Cardiac ventricle fibroblast (primary cell): ENCODE measurements at places on chromosomes 7 and 10. TPM values are rescaled to one million over a fixed set of nuclear protein-coding genes. Genes with fewer than 3 reads are reported as not detected.

The TMEM168 gene
- 14.3 and 20.7 TPM in 2 replicates for total RNA-seq

The TRA2A gene
- 15.0 and 17.7 TPM in 2 replicates for total RNA-seq

The CHPF2 gene
- 81.6 and 93.4 TPM in 2 replicates for total RNA-seq

The POM121 gene
- total RNA-seq, result 12.2 and 14.1 TPM in 2 replicates

The LIPM gene
- total RNA-seq, result not detected in 2 replicates

The HEPACAM2 gene
- total RNA-seq, result not detected in 2 replicates

The MMP21 gene
- 0.15 TPM in 1 of 2 replicates, not detected in the other for total RNA-seq

The MINPP1 gene
- total RNA-seq, result 21.0 and 25.8 TPM in 2 replicates

The C10orf53 gene
- total RNA-seq, result not detected in 2 replicates

The FRMD4A gene
- 21.7 and 22.0 TPM in 2 replicates for total RNA-seq

The GPR22 gene
- total RNA-seq, result not detected in 2 replicates

The CAMK2B gene
- 0.44 and 0.68 TPM in 2 replicates for total RNA-seq

The OR2F2 gene
- total RNA-seq, result not detected in 2 replicates

The HMX2 gene
- not detected in 2 replicates for total RNA-seq

The ANKRD61 gene
- not detected in 2 replicates for total RNA-seq

The NPC1L1 gene
- total RNA-seq, result not detected in 2 replicates

The IKZF1 gene
- total RNA-seq, result not detected in 2 replicates

The MRPL32 gene
- total RNA-seq, result 54.7 and 61.9 TPM in 2 replicates

The C10orf143 gene
- 1.1 and 3.2 TPM in 2 replicates for total RNA-seq

The TDRD1 gene
- total RNA-seq, result 1.2 and 1.7 TPM in 2 replicates

The PAPOLB gene
- 0.24 TPM in 1 of 2 replicates, not detected in the other for total RNA-seq

The CCDC71L gene
- 33.5 and 46.6 TPM in 2 replicates for total RNA-seq

The KAZALD1 gene
- total RNA-seq, result 23.5 and 25.0 TPM in 2 replicates

The C7orf57 gene
- total RNA-seq, result not detected in 2 replicates

The ZNF736 gene
- total RNA-seq, result 4.6 and 4.8 TPM in 2 replicates

The INHBA gene
- 1.5 and 1.9 TPM in 2 replicates for total RNA-seq

The H2BK1 gene
- total RNA-seq, result not detected in 2 replicates

The LRRD1 gene
- not detected in 2 replicates for total RNA-seq

The HOXA11 gene
- not detected in 2 replicates for total RNA-seq

The ZNF365 gene
- 0.05 and 0.25 TPM in 2 replicates for total RNA-seq

The SLC13A4 gene
- not detected in 2 replicates for total RNA-seq

The PRRT4 gene
- total RNA-seq, result 0.54 and 0.56 TPM in 2 replicates

The TMEM236 gene
- total RNA-seq, result 0.06 and 0.15 TPM in 2 replicates

The AS3MT gene
- total RNA-seq, result 0.59 TPM in 1 of 2 replicates, not detected in the other

The CCL24 gene
- total RNA-seq, result not detected in 2 replicates

The OR2A1 gene
- total RNA-seq, result 0.05 TPM in 1 of 2 replicates, not detected in the other

The MYH16 gene
- total RNA-seq, result not detected in 2 replicates

The PIK3CG gene
- 0.39 and 1.2 TPM in 2 replicates for total RNA-seq

The FAM237B gene
- not detected in 2 replicates for total RNA-seq

The LBX1 gene
- total RNA-seq, result not detected in 2 replicates

The HOXA4 gene
- total RNA-seq, result not detected in 2 replicates

The SLC29A3 gene
- total RNA-seq, result 3.0 and 4.1 TPM in 2 replicates

The AKR1D1 gene
- total RNA-seq, result not detected in 2 replicates
